Vagina (tissue), 2 donors: ENCODE measurements at places on chromosomes 5 and 9.

- DNase-seq, result no peak
Observed at GRCh38 chr9:136939996-136940525, 4.5 kb downstream of the FBXW5 start.

- DNase-seq, result no peak
Observed at GRCh38 chr5:161299053-161299452, 247.5 kb downstream of the GABRB2 start.

DNA sequence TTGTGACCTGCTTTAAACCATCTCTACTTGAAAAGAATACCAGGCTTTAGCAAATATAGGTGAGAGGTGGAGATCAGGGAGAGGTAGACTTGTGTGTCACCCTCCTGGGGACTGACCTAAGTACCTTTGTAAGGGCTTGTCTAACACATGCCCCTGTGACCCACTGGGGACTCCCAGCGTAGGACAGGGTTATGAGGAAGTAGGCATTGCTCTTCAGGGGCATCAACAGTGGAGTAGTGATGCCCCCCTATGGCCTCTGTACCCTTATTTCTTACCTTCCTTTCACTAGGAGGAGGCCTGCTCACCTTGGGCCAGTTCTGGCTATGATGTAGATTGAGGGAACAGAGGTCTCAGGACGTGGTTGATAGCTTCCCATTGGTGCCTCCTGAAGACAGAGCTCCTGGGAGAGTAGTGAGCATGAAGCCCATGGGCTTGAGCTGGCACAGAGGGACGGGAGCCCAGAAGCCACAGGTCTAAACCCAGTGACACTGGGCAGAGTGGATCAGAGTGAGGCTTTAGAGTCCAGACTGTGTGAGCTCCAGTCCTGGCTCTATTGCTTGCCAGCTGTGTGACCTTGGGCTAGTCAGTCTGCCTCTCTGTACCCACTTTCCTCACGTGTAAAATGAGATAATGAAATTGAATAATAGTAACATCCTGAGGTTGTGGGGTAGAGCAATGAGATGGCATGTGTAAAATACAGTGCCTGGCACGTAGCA is 191.7 kb downstream of the AOPEP start:
- peak; percentile 84 for DNase-seq

GRCh38 chr5:68482199-68482598 is 266.6 kb downstream of the PIK3R1 start:
- DNase-seq, result no peak

DNA sequence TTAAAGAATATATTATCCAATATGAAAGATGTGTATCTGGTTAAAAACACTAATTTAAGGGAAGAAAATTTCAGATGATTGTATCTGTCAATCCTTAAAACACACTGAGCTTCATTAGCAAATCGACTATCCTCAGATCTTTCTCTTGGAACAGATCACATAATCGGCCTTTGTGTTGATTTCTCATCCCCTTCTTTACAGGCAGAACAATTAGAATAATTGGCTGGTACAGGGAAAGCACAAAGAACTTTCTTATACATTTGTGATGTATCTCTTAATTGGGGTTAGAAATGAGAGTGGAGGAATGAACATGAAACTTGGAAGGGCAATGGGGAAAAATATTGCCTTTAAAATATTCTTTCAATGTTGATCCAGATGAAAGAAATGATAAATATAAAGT is 662.1 kb downstream of the TLE4 start:
- no peak for DNase-seq

DNA sequence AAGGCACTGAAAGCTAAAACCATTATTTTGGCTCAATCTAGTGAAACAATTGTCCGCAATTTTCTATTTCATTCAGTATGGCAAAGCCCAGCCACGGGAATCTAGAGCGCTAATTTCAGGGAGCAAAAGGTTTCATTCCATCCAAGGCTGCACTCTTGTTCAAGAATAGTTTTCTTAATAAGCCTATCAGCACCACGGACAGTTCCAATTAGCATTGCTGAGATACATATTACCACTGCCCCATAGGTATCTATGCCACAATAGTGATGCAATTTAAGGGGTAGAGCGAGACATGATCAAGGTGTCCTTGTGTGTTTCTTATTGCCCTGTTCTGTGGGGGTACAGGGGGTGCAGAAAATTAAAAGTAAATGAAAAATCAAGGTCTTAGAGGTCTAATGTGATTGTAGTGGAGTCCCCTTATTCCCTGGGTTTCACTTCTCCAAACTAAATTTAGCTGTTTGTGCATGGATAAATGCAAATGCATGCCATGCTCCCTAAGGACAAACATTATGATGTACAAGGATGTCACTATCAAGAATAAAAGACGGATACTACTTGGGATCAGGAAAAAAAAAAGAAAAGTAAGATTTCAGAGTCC is 45.5 kb downstream of the SPOCK1 start:
- no peak for DNase-seq

- DNase-seq, result no peak
Observed at GRCh38 chr9:4430432-4431261, 59.6 kb upstream of the SLC1A1 start.

- DNase-seq, result no peak
Observed at GRCh38 chr9:123059472-123060220, 26.2 kb downstream of the GPR21 start.

DNA sequence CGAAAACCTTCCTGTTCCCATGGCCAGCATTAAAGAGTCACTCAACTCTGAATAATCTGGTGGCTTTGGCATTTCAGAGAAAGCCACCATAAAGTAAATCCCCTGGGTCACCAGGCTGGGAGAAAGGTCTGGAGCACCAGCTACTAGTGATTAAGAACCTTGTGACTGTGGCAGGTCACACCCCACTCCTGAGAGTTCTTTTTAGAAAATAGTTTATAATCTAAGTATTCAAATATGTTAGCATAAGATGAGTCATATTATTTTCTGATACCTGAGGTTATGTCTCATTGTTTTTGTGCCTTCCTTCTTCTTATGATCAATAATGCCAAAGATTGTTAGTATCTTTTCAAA is 351.7 kb downstream of the ARRDC3 start:
- no peak for DNase-seq
